ENCODE measurements at places on chromosomes 2 and 18.

- DNase-seq, result no peak
Measured at GRCh38 chr2:42421601-42422239, 60.7 kb upstream of the COX7A2L start.

DNA sequence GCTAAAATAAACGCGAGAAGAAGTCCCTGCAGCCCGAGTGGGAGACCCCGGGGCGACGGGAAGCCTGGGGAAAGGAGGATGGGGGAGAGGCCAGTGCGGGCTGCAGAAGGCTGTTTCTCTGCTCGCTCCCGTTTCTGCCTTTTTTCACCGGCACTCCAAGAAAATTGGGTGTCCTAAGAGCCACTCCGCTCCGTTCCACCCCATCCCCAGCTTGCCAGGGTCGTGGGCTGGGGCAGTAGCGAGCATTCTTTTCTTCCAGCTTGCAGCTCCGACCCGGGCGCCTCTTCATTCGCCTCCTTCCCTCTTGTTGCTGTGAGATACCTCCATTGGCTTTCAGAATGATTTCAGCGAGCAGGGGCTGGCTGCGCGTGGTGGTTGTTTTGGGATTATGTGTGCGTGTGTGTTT, 1.1 kb downstream of the HOXD3 start:
- DNase-seq, result no peak

DNA sequence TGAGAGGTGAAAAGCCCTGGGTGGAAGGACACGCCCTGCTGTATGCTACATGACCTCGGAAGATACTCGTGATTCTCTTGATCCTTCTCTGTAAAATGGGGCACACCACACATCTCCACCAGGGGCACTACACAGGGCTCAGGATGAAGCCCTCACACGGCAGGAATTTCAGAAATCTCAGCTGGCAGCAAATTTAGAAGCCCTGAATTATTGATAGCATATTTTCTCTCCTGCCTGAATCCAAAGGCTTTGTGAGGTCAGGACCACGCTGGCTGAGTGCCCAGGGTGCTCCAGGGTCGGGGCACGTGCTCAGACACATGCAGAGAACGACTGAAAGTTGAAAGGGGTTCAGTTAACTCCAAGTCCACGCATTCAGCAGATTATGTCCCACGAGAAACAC, 42.1 kb upstream of the GALR1 start:
- peak; percentile 93 for DNase-seq

GRCh38 chr2:45953376-45954027, 302.0 kb downstream of the PRKCE start:
- no peak for DNase-seq

GRCh38 chr18:49020621-49021021, 69.9 kb upstream of the SMAD7 start:
- DNase-seq, result no peak

- DNase-seq, result no peak
Measured at GRCh38 chr2:45929674-45930395, 278.4 kb downstream of the PRKCE start.

- DNase-seq, result peak; percentile 55
Measured at GRCh38 chr2:168632709-168633121, 169.7 kb upstream of the NOSTRIN start.

DNA sequence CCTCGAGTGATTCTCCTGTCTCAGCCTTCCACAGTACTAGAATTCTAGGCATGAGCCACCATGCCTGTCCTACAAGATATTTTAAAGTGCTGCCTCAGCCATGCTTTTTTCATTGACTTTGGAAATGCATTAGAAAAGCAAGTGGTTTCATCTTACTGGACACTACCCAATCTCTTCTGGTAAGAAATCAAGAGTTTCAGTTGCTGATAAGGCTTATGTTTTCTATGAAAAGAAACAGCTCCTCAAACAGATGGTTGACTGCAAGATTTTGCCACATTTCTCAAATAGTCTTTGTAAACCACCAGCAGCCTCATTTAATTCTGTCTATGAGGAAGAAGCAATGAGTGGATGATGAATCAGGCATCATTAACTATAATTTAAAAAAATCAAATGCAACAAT, 264.5 kb upstream of the LRP1B start:
- no peak for DNase-seq

DNA sequence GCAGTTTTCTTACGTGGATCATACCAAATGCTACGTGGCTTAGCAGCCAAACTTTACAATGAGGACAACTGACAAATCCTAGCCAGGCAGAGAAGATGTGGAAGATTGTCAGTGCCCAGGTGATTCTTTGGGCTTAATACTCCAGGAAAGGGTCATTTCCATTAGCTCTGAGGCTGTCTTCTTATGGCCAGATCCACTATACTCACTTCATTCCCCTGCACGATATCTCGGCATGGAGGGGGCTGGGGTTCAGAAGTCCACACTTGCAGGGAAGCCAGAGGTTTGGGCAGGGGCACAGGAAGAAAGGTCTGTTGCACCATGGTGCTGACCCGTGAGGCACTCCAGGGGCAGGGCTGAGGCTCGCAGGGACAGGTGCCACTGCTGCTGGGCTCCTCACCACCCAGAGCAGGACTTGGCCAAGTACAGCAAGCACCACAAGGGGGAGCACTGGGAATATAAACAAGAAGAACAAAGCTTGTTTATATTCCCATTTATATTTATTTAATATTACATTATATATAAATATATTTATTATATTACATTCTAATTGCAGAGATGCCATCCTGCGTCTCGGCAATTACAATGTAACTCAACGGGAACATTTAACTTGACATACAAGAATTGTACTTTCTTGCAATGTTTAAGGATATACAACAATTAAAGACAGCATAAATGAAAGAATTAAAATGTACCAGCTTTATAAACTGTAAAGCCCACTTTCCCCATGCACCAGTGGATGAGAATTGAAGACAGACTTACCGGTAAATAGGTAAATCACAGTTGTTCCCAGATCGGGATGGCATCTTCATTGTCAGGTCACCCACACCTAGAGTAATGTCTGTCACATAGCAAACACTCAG, 27.2 kb downstream of the CLUL1 start:
- DNase-seq, result peak; percentile 76

- no peak for DNase-seq
Measured at GRCh38 chr2:36184848-36185247, 170.7 kb upstream of the CRIM1 start.

- DNase-seq, result no peak
Measured at GRCh38 chr18:2424420-2424819, 146.9 kb downstream of the METTL4 start.

DNA sequence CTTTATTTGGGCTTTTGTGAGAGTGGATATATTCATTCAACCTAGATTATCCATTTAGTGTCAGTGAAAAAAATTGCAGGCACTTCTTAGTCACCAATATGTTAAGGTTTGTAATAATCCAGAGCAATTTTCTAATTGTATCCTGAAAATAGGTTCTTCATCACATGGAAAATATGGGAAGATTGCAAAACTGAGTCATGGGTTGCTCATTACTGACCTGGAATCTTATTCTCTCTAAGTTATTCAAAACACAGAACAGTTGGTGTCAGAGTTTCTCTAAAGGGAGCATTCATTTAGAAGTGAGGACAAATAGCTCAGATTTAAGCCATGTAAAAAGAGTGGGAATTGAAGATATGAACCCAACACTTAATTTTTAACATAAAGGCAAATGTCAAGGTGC, 181.3 kb downstream of the IKZF2 start:
- peak; percentile 62 for DNase-seq

- no peak for DNase-seq
Measured at GRCh38 chr18:4640349-4641012, 185.4 kb upstream of the DLGAP1 start.

DNA sequence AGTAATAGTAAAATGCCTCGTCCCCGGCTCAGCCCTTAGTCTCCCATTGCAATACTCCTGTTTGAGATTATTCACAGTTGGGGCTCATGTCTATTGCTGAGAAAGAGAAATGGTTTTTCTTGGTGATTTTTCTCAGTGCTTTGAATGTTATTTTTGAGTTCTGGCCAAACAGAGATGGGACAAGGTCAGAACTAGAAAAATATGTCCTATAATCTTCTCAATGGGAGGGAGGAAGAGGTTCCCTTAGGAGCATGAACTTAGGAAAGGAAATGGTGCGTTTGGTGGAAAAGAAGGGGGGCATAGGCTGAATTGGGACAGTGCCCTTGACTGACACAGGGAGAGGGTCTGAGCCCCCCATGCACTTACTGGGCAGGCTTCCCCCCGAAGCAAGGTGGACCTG, 133.8 kb downstream of the AGAP1 start:
- no peak for DNase-seq

DNA sequence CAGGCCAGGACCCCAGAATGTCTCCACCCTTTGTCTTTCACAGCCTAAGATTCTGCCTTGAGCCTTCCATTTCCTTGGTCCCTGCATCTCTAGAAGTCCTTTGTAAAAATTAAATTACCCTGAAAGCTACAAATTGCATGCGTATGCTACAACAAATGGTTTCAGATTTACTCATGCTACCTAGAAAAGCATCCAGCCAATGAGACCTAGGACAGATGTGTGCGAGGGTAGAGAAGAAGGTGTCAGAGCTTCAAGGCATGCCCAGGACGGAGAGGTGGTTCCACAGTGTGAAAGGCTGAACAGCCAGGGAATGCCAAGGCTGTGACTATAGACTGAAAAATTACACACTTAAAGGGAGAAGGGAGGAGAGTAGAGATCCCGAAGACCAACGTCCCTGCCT, 40.2 kb downstream of the CCBE1 start:
- no peak for DNase-seq

GRCh38 chr2:39741871-39742270, 37.2 kb downstream of the THUMPD2 start:
- DNase-seq, result peak; percentile 31

- no peak for DNase-seq
Measured at GRCh38 chr2:47155091-47155876, at the start of gene STPG4. STPG4 (minus strand) TSS chr2:47155308; CDS start chr2:47155251, 57 bp downstream.

DNA sequence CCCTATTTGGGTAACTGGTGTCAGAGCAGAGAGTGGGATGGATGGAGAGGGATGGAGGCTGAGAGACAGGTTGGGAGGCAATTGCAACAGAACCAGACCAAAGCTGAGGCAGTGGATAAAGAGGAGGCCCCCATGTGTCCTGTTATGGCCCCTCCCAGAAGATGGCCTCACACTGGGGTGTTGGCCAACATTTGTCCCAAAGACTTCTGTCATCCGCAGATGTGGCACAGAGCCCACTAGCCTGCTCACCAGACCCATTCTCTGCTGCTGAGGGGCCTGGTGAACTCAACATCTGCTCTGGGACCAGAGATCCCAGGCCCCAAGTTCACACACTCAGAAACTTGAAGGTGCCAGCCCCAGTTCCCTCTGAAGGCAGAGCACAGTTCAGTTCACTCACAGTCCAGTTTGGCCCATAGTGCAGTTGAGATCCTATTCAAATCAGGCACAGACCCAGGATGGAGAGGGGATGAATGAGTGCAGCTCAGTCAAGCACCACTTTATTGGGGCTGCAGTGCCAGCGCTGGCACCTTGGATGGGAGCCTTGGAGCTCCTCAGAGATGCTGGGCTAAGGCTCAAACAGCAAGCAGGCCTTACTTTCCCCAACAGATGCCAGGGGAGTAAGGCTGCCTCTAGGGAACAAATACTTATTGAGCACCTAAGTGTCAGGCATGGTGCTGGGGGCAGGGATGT, 189.2 kb downstream of the ZBTB7C start:
- DNase-seq, result no peak

DNA sequence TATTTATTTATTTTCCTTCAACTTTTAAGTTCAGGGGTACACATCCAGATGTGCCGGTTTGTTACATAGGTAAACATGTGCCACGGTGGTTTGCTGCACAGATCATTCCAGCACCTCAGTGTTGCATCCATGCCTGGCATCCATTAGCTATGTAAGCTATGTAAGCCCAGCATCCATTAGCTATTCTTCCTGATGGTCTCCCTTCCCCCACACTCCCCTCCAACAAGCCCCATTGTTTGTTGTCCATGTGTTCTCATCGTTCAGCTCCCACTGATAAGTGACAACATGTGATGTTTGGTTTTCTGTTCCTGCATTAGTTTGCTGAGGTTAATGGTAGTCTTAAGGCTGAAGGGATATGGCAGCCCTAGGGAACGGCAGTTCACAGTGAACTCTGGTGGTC, 203.4 kb downstream of the CTNNA2 start:
- DNase-seq, result no peak

- DNase-seq, result no peak
Measured at GRCh38 chr2:50773211-50773932, 258.6 kb downstream of the NRXN1 start.
